Activated effector memory CD4-positive, alpha-beta T cell treated with anti-CD3 and anti-CD28 coated beads, Interleukin-2, amount 50 U/mL, for 16 hours (primary cell): ENCODE measurements at places on chromosomes 1 and 21.

DNA sequence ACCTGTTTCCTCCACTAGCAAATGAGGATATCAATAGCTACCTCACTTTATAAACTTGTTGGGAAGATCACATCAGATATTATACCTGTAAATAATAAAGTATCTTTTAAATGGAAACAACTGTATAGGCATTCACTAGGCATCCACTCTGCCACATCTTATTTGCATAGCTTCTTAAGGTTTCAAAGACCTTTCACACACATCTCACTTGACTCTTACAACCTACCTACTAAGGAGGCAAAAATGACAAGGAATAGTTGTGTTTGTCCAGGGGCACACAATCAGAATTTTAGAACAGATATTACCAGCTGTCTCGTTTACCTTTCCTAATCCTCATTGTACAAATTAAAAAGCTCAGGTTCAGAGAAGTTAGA, 51.5 kb downstream of the VANGL2 start:
- DNase-seq, result no peak

DNA sequence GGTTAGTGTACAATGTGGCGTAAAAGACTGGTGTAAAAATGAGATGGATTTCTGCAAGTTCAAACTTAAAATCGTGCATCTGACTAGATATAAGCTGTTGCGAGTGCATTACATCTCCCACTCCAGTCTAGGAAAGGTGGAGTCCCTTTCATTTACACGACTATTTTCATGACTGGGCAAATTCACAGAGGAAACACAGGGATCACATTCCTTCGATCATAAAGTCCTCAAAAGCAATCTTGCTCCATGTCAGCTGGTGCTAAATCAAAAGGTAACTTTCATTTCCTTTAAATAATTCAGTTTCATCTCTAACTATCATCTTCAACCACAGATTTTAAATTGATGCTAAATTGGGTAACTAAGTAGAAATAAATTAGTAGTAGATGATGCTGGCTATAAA, 100.0 kb downstream of the HLCS start:
- no peak for DNase-seq

DNA sequence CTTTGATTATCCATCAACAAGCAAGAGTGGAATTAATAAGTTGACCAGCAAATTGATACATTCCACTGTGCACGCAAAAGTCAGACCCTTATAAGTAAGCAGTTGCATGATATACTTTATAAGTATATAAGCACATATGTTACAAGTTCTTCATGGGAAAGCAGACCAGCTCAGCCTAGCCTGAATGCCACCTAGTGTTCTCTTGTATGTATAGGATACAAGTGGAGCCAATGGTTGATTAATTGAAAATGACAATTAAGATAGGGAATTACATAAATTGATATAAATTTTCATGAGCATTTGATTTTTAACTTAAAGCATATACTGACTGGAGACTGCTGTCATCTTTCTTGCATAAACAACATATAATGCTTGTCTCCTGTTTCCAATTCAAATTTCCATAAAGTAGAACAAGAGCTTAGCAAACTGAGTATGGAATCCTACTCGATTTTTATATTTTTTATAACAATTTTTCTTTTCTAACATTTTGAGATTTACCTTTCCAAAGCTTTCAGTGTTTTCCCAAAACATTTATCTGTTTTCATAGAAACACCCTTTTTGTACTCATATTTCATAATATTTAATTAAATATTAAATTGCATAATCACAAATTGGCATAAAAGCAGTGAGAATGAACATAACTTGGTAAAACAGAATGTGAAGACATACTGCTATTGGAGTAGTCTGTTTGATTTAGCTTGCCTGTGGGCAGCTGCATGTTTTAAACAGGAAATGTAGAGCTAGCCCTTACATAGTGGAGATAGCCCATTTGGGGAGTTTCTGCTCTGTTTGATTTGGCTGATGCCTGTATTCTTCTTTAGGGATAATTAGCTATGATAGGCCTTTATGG, 62.8 kb downstream of the MAGI3 start:
- DNase-seq, result no peak

DNA sequence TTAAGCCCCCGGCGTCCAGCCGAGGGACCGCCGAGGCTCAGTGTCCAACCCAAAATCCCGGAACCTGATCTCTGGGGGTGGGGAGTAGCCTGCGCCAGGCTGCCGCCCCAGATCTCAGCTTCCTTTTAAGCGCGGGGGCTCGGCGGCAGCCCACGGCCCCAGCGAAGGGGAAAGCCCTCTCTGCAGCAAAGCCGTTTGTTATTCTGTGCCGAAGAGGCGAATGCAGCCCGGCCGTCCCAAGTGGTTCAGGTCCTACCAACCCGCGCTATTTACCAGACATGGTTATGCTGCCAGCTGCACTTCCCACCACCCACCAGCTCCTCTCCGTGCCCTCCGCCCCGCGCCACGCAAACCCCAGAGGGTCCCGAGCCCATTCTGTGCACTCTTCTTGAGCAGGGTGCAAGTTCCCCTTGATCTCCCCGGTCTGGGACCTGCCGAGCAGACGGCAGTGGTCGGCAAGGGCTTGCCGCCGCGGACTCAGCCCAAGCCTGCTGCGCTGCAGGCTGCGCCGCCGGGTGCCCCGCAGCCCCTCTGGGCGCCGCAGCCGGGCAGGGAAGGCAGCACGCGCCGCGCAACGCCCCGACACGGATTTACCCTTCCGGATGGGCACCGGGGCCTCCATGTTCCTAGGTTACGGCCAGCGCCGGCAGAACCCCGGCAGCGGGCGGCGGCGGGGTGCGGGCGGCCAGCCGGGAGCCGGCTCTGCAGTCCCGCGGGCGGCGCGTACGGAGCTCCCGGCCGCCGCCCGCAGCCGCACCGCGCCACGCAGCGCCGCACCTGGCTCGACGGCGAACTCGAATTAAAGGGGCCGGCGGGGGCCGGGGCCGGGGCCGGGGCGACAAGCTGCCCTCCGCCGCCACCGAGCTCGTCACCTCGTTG, 738 bp upstream of the KCNA2 start:
- DNase-seq, result peak; percentile 65

DNA sequence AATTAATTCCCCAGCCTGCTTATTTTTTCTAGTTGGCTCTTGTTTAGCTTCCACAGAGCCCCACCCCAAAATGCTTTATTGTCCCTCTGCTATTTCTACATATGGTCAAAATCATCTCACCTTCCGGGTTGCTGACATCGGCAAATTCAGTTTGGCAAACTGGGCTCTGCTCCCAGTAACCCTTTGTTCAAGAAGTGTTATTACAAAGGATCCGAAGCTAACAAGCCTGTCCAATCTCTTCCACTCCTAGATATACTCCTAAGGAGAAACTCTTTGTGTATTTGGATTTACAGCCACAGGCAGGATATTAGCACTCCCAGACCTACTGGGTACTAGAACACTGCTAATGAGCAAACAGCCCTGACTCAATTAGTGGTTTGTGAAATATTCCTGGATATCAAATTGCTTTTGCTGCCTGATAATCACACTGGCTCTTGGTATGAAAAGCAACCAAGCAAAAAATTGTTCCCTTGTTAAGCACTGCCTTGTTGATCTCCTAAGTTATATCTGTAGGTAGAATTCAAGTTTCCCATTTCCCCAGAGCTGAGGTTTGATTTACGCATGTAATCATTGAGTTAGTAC, 4.0 kb downstream of the JUN start:
- no peak for DNase-seq

DNA sequence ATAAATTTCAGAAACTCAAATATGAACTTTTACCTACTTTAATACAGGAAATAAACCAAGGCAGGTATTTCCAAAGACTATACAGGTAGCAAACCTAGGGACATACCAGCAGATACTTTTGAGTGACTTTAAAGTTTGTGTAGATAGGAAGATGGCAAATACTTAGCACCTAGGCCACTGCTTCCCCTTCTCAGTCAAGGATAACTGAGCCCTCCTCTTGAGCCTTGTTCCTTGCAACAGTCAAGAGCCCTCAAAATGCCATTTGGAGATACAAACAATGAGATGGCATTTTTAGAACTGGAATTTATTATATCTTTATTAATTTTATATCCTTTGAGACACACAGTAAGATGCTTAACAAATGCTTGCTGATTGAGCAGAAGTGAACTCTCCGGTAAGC, 65.9 kb downstream of the LPGAT1 start:
- no peak for DNase-seq

DNA sequence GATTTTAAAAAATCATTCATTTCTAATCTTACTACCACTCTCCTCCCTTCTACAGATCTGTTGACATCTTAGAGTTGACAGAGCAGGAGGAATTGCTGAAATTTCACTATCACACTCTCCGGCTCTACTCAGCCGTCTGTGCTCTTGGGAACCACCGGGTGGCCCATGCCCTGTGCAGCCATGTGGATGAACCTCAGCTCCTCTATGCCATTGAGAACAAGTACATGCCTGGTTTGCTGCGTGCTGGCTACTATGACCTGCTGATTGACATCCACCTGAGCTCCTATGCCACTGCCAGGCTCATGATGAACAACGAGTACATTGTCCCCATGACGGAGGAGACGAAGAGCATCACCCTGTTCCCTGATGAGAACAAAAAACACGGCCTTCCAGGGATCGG, 276.7 kb downstream of the ZP4 start:
- DNase-seq, result no peak

DNA sequence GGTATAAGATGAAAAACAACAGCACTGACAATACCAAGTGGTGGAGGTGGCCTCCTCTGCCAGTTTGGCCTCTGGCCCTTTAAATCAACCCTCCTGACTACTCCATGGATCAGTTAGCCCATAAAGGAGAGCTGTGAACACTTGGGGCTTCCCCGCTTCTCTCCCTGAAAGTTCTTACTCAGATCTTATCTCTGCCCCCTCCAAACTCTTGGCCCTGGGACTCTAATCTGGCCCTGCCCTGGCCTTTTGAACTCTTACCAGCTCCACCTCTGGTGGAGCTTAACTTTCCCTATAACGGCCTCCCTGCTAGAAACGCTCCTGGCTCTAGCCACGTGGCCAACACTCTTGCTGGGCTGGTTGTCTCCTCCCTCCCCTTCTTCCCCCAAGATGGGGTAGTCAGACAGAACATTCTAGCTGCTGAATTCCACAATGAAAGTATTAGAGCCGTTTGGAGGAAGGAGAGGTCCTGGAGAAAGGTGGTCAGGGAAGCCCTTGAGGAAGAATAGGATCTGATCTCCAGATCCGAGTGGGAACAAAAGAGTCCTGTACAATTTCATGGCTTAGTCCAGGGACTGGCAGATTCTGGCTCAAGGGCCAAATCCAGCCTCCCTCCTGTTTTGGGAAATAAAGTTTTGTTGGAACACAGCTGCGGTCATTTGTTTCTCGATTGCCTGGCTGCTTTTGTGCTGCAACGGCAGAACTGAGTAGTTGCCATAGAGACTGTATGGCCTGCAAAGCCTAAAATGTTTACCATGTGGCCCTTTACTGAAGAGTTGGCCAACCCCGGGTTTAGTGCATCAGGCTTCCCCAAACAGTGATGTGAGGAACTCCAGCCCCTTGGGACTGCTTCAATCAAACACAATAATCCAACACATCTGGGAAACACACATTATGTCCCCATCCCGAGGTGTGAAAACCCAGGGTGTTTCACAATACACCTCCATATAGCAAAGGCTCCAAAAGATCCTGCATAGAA, 9.5 kb upstream of the PIGR start:
- DNase-seq, result no peak

GRCh38 chr1:157505481-157506272, 46.6 kb downstream of the FCRL5 start:
- DNase-seq, result no peak

DNA sequence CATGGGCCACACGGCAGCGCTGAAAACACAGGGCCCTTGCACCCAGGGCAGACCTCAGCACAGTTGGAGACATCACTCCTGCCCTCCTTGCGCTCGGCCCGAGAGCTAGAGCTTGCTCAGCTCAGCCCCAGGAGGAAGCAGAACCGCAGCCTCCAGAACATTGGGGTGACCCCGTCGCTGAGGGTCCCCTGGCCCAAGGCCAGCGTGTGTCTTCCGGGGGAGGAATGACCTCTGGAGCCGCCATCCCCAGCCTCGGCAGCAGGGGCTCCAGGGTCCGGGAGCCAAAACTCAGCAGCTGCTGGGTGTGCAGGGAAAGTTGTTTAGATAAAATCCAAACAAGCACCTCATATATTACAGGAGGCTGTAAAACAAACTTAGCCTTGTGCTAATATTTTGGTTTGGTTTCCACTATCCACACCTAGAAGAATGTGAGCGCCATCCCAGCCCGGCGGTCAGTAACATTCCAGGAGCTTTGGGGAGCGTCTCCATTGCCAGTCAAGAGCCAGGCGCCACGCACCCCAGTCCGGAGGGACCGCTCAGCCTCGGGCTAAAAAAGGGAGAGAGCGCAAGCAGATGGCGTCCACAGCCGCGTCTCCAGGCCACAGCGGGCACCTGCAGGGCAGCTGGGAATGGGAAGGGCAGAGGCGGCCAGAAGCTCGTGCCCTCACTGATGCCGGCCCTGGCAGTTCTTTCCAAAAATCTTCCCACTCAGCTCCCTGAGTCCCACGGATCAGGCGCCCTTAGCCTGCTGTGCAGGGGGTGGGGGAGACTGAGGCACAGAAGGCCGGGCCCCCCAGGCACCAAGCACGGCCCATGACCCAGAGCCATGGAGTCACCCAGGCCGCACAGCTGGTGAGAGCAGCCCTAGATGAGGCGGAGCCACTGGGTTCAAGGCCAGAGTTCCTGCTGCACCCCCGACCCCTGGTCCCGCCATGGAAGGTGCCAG, 52.0 kb downstream of the SLX9 start:
- no peak for DNase-seq

GRCh38 chr21:37628362-37628761, 261.8 kb downstream of the DYRK1A start:
- no peak for DNase-seq

DNA sequence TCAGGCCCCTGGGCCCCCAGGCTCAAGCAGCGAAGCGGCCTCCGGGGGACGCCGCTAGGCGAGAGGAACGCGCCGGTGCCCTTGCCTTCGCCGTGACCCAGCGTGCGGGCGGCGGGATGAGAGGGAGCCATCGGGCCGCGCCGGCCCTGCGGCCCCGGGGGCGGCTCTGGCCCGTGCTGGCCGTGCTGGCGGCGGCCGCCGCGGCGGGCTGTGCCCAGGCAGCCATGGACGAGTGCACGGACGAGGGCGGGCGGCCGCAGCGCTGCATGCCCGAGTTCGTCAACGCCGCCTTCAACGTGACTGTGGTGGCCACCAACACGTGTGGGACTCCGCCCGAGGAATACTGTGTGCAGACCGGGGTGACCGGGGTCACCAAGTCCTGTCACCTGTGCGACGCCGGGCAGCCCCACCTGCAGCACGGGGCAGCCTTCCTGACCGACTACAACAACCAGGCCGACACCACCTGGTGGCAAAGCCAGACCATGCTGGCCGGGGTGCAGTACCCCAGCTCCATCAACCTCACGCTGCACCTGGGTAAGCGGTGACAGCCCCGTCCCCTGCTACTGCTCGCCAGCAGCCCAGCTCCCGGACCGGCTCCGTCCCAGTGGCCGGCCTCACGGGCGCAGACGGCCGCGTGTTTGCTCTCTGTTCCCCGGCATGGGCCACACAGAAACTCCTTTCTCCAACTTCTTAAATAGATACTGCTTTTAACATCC, 539 bp downstream of the LAMC1 start:
- DNase-seq, result peak; percentile 70

- DNase-seq, result peak; percentile 94
Observed at GRCh38 chr1:151594143-151594625, 17.7 kb upstream of the SNX27 start.

GRCh38 chr21:42531771-42532170, 18.1 kb downstream of the SLC37A1 start:
- peak; percentile 24 for DNase-seq

GRCh38 chr1:20216574-20216973, 30.3 kb upstream of the PLA2G2C start:
- DNase-seq, result no peak

GRCh38 chr1:220526294-220526693, 1.6 kb upstream of the MARK1 start:
- no peak for DNase-seq
